Body of pancreas (tissue), 4 donors: ENCODE measurements at places on chromosomes 3 and 15. TPM values are rescaled to one million over a fixed set of nuclear protein-coding genes. Genes with fewer than 3 reads are reported as not detected.

DNA sequence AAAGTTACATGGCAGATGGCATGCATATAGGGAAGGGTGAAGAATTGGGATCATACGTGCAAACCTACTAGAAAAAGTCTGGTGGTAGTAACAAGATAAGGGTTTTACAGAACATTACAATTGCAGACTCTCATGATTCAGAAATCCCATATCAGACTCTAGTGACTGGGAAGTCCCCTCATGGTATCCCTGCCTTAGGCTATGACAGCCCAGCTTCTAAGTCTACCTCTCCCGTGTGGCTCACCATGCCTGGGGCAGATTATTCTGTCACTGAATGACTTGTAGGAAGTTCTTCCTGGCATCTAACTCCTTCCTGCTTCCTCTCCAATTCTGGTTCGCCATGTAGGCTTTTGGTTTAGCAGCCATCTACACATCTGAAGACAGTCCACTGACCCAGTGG, 5.7 kb upstream of the SLC6A11 start:
- H3K4me1 ChIP-seq = no peaks in the 10 kb centered on the region
- no peaks in the 10 kb centered on the region for H3K36me3 ChIP-seq
- no peak for DNase-seq
- H3K27me3 ChIP-seq = no peaks in the 10 kb centered on the region
- H3K27ac ChIP-seq = no peak overlapping the region

DNA sequence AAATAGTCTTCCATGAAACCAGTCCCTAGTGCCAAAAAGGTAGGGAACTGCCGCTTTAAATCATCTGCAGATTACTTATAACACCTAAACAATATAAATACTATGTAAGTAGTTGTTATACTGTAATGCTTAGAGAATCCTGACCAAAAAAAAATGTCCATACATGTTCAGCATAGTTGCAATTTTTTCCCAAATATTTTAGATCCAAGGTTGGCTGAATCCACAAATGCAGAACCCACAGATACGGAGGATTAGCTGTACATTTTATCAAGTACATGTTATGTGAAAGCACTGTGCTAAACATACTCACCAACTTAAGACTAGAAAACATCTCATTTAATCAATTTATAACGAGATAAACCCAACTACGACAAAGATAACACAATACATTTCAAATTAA, 9.3 kb downstream of the MSL2 start:
- no peak overlapping the region for H3K4me3 ChIP-seq
- no peak for DNase-seq
- H3K36me3 ChIP-seq = no peaks in the 10 kb centered on the region
- no peak overlapping the region for H3K27ac ChIP-seq
- H3K4me1 ChIP-seq = peaks cover 89% of the 10 kb centered on the region

- H3K27ac ChIP-seq = no peak overlapping the region
- no peak overlapping the region for H3K4me3 ChIP-seq
- H3K36me3 ChIP-seq = peaks cover 25% of the 10 kb centered on the region
- no peaks in the 10 kb centered on the region for H3K27me3 ChIP-seq
Observed at GRCh38 chr3:168024537-168024941, 71.2 kb downstream of the GOLIM4 start.

DNA sequence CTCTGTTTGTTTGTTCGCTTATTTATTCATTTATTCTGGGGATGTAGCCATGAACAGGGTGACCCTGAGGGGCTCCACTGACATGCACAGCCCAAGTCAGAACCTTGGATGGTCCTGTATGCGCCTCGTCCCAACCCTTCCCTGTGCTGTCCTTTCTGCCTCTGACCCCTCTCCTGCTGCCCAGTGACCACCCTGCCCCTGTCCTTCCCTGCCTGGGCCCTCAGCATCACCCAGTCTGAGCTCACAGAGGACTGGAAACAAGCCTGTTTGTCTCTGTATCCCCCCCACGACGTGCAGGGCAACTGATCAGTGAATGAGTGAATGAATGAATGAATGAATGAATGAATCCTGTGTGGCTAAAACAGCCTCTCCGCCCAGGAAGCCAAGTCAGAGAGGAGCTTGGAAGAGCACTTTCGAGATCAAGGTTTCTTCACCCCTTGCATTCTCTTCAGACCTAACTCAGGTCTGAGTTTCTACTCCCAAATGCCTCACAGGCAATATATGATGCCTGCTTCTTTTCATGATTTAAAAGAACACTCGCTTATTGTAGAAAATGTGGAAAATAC, 157.7 kb downstream of the SMAD6 start:
- no peak for DNase-seq
- H3K4me1 ChIP-seq = no peaks in the 10 kb centered on the region
- H3K36me3 ChIP-seq = no peaks in the 10 kb centered on the region
- H3K27me3 ChIP-seq = no peaks in the 10 kb centered on the region
- no peak overlapping the region for H3K4me3 ChIP-seq

- H3K36me3 ChIP-seq = peaks cover 12% of the 10 kb centered on the region
- peak; percentile 24 for DNase-seq
- H3K27me3 ChIP-seq = no peaks in the 10 kb centered on the region
- peak overlapping the region; percentile 29 for H3K27ac ChIP-seq
- peaks cover 16% of the 10 kb centered on the region for H3K4me1 ChIP-seq
- no peak overlapping the region for H3K4me3 ChIP-seq
Observed at GRCh38 chr15:28182216-28182615, 83.1 kb upstream of the OCA2 start.

GRCh38 chr3:189593581-189593980, 37.6 kb upstream of the TP63 start:
- no peaks in the 10 kb centered on the region for H3K36me3 ChIP-seq
- H3K27ac ChIP-seq = no peak overlapping the region
- no peaks in the 10 kb centered on the region for H3K4me1 ChIP-seq
- DNase-seq = no peak
- H3K4me3 ChIP-seq = no peak overlapping the region

GRCh38 chr3:179671747-179672242, 19.0 kb downstream of the USP13 start:
- no peak overlapping the region for H3K4me3 ChIP-seq
- no peaks in the 10 kb centered on the region for H3K36me3 ChIP-seq
- H3K4me1 ChIP-seq = no peaks in the 10 kb centered on the region
- DNase-seq = no peak
- H3K27me3 ChIP-seq = no peaks in the 10 kb centered on the region

DNA sequence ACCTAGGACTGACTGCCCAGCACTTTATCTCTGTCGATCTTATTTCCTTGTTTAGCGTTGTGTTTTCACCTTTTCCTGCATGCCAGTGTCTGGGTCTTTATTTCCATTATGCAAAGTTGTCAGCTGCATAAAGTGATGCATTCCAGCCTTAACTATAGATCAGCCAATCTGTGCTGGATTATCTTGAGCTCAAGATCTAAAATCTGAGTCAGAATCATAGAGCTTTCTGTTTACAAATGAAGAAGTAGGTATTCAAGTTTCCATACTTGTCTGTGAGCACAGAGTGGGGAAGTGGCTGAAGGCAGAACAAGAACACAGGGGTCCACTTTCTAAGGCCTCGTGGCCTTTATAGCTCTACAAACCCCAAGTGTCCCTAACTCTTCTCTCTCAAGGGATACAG, 82.4 kb upstream of the PLCL2 start:
- H3K4me1 ChIP-seq = no peaks in the 10 kb centered on the region
- H3K36me3 ChIP-seq = no peaks in the 10 kb centered on the region
- H3K27ac ChIP-seq = no peak overlapping the region
- H3K27me3 ChIP-seq = no peaks in the 10 kb centered on the region

GRCh38 chr15:31446546-31446945, 119.9 kb downstream of the KLF13 start:
- H3K27ac ChIP-seq = no peak overlapping the region
- H3K36me3 ChIP-seq = no peaks in the 10 kb centered on the region
- no peak overlapping the region for H3K4me3 ChIP-seq
- no peaks in the 10 kb centered on the region for H3K4me1 ChIP-seq
- DNase-seq = no peak
- no peaks in the 10 kb centered on the region for H3K27me3 ChIP-seq

DNA sequence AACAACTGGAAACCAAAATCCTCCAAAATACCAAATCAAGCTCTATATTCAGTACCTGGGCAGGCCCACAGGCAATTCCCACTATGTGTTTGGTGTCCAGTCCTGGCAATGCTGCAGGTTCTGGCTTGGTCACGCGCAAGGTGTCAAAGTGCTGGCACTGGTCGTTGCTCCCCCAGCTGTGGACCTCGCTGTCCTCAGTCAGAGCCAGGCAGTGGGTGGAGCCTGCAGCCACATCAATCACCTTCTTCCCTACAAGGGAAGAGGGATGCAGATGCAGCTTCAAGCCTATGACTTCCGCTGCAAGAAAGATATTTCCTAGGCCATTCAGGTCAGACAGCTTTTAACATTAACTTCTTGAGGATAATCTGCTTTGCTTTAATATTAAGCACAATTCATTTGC, 61.3 kb downstream of the HERC2 start:
- no peak for DNase-seq
- H3K4me3 ChIP-seq = no peak overlapping the region
- H3K36me3 ChIP-seq = peaks cover 6% of the 10 kb centered on the region

- no peak for DNase-seq
- H3K27me3 ChIP-seq = no peaks in the 10 kb centered on the region
- no peak overlapping the region for H3K4me3 ChIP-seq
- no peak overlapping the region for H3K27ac ChIP-seq
Observed at GRCh38 chr3:11452312-11452711, 180.1 kb downstream of the ATG7 start.

DNA sequence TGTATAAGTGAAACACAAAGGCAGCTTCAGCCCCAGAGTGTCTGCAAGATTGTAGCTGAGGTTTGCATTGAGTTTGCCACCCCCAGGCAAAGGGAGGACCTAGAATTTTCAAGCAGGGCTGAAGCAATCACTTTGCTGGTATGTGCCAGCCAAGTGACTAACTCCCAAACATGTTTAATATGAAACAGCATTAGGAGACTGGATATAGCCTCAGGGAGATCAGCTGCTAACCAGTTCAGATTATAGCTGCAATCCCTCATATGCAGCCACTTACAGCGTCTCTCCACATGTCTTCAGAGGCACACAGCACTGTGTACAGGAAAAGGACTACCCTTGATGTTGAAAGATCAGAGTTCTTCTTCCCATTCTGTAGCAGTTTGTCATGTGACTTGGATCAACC, 38.4 kb upstream of the PPP2R3A start:
- no peaks in the 10 kb centered on the region for H3K27me3 ChIP-seq
- no peak for DNase-seq
- H3K36me3 ChIP-seq = no peaks in the 10 kb centered on the region
- H3K4me1 ChIP-seq = peaks cover 10% of the 10 kb centered on the region
- H3K4me3 ChIP-seq = no peak overlapping the region

- no peak overlapping the region for H3K27ac ChIP-seq
- no peak overlapping the region for H3K4me3 ChIP-seq
- no peaks in the 10 kb centered on the region for H3K4me1 ChIP-seq
- no peaks in the 10 kb centered on the region for H3K27me3 ChIP-seq
- no peak for DNase-seq
Observed at GRCh38 chr3:168475704-168476103, 380.0 kb upstream of the GOLIM4 start.

DNA sequence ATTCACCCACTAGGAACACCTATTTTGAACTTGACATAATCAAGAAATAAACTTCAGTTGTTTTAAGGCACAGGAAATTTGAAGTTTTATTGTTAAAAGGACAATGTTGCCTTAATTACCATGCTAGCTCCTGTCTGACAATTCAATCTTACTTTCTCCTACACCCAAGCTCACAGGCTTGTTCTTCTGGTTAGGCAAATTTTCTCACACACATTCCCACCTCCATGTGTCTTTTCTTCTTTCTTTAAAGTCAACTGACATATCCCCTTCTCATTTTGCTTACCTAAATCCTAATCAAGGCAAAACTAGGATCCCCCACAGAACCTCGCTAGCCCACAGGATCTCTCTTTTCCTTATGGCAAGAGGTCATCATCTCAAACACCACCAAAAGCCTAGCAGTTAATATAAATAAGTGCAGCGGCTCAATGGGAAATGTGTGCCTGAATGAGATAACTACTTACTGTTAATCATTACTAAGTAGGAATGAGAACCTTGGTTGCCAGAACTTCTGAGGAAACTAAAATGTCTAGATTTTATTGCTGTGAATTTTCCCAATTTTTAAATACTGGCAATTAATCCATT, 189.3 kb downstream of the PLCH1 start:
- no peaks in the 10 kb centered on the region for H3K36me3 ChIP-seq
- peak; percentile 5 for DNase-seq
- peaks cover 22% of the 10 kb centered on the region for H3K4me1 ChIP-seq
- no peak overlapping the region for H3K4me3 ChIP-seq
- no peaks in the 10 kb centered on the region for H3K27me3 ChIP-seq

DNA sequence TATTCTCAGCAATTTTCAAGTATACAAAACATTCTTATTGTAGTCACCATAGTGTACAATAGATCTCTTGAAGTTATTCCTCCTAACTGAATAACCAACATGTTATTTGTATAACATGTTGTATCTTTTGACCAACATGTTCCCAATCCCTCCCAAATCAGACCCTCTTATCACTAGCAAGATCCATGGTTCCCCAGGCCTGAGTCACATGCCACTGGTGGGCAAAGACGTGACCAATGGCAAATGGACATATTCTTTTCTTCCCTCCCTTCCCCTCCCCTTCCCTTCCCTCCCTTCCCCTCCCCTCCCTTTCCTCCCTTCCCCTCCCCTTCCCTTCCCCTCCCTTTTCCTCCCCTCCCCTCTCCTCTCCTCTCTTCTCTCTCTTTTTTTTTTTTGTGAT, 45.4 kb downstream of the AMOTL2 start:
- no peak overlapping the region for H3K4me3 ChIP-seq
- H3K36me3 ChIP-seq = no peaks in the 10 kb centered on the region
- H3K4me1 ChIP-seq = peaks cover 39% of the 10 kb centered on the region
- no peak for DNase-seq
- no peaks in the 10 kb centered on the region for H3K27me3 ChIP-seq

DNA sequence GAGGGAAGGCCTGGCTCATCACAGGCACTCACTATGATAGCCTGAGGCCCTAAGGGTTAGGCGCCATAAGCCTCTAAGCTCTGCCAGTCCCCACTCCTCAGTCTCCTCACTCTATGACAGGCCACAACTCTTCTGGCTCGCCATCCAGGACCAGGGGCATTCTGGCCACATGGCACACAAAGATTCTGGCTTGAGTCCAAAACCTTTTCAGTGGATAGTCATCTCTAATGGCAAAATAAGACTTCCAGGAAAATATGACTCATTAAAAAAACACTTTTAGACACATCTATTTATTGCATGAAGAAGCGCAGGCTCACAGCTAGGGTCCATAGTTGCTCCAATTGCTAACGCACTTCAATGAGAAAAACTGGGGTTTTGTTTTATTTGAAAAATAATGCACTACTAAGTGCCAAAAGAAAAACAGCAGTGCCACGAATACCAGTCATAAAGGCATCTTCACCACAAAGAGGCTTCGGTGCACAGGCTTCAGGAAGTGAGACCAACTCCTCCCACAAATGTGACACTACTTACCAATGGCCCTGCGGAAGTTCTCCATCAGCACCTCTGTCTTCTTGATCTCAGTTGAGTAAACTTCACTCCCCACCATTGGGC, 11.1 kb downstream of the RUVBL1 start:
- H3K36me3 ChIP-seq = no peaks in the 10 kb centered on the region
- H3K27me3 ChIP-seq = no peaks in the 10 kb centered on the region
- H3K4me3 ChIP-seq = no peak overlapping the region
- no peak overlapping the region for H3K27ac ChIP-seq

Gene CCR3
- not detected for total RNA-seq
